Mucosa of gallbladder (tissue), 1 donor: ENCODE measurements at places on chromosomes 7 and 10. TPM values are rescaled to one million over a fixed set of nuclear protein-coding genes. Genes with fewer than 3 reads are reported as not detected.

Gene CFTR
- 95.2 TPM for total RNA-seq

Gene PWWP2B
- 52.9 TPM for total RNA-seq

DNA sequence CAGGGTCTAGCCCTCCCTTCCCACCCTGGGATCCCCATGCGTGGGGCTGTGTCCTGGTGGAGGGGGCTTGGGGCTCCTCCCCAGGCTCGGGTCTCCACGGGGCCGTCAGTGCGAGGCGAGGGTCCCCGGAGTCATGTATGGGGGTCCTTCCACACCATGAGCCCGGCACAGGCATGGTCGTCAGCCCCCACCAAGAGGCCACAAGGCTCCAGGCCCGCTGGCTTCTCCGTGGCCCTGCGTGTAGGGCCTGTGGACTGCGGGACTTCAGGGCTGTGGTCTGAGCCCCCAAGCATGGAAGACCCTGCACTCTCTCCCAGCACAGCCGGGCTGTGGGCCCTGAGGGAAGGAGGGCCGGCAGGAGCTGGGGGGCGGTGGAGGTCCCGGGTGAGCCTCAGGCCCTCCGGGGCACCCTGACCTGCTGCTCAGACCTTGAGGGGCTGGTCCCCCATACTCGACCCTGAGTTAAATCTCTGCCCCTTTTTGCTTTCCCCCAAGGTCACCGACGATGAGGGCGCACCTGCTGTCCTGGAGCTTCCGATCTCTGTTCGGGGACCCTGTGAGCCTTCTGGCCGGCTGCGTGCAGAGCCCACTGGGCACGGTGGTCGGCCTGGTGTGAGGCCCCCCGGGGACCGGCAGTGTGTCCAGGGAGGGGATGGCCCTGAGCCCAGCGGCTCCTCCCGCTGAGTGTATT lies 19.7 kb downstream of the PWWP2B start:
- DNase-seq, result no peak

DNA sequence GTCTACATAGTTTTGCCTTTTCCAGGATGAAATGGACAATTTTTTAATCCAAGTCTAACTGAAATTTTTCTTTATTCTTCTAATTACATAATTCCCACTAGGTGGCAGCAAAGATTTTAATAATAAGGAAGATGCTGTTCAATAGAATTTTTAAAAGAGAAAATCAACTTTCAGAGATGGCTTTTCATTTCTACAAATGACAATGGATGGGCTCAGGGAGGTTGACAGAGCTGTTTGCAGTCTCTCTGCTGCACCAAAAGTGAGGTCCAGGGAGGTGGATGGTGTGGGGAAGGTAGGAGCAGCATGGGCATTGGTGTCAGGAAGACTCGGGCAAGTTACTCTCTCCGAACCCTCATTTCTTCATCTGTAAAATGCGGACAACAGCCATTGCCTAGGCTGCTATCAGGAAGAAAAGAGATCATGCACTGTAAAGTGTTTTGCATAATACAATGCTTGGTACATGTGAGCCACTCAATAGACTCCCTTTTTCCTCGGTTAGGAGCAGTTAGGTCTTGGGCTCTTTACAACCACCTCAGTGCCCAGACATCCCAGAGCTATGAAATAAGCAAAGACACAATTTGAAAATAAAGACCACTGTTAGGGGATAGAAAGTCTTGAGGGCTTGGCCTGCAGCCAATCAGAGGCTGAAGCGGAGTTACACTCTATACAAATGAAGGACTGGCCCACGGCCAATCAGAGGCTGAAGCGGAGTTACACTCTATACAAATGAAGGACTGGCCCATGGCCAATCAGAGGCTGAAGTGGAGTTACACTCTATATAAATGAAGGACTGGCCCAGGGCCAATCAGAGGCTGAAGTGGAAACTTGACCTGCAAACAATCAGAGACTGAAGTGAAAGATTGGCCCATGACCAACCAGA lies 107.1 kb downstream of the ABLIM1 start:
- DNase-seq, result peak; percentile 73

DNA sequence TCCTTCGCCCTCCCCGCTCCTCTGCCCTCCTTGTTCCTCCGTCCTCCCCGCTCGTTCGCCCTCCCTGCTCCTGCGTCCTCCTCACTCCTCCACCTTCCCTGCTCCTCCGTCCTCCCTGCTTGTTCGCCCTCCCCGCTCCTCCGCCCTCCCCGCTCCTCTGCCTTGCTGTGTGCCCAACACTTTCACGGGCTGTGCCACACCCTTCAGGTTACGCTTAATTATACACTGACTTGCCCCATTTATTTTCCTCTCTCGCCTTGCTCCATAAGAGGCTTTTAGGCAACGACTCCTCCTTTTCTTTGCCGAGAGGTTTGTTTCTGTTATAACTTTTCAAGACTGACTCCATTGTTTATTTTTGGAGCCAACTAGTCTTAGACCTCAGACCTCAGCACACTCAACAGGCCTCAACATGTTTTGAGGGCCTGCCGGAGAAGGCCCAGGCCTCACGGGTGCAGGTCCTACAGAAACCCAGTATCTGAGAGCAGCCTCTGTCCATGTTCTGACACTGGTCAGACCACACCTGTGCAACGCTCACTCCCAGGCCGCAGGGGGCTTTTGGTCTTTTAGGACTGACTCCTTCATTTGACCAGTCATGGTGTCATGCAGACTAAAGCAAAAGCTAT lies 18.2 kb upstream of the PRKAG2 start:
- DNase-seq, result no peak

DNA sequence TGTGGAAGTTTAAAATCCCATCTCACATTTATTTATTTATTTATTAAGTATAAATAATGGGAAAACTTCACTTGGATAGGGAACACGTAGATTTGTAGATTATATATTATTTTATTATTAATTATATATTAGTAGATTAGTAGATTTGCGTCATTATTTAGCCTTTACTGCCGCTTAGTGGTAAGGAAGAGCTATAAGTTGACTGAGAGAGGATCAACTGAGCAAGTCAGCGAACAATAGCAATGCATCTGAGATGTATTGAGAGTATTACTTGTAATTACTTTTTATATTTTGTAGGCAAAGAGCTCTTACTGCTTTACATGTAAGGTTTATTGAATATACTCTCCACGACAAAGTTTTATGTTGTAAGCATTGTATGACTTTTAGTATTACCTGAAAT lies 244.5 kb upstream of the ANKRD30A start:
- DNase-seq, result no peak
